ENCODE measurements at places on chromosomes 5 and 9. TPM values are rescaled to one million over a fixed set of nuclear protein-coding genes. Genes with fewer than 3 reads are reported as not detected.

Gene ZNF883
- total RNA-seq = 3.6 TPM

Gene SHISAL2B
- not detected for total RNA-seq

Gene PRRX2
- 16.5 TPM for total RNA-seq

Gene PCDHGC4
- 0.10 TPM for total RNA-seq

Gene OR1Q1
- not detected for total RNA-seq

Gene ELOVL7
- 10.4 TPM for total RNA-seq

Gene PAPPA
- total RNA-seq = 0.39 TPM

Gene SMIM27
- total RNA-seq = 7.3 TPM

Gene BRD3OS
- total RNA-seq = 23.1 TPM

Gene IL31RA
- total RNA-seq = 7.6 TPM

Gene TMC1
- not detected for total RNA-seq

Gene AQP7
- total RNA-seq = 0.97 TPM

Gene NFIB
- total RNA-seq = 11.3 TPM

Gene ADAMTS12
- 14.7 TPM for total RNA-seq

Gene STPG3
- total RNA-seq = not detected

Gene PCDHB5
- 1.0 TPM for total RNA-seq

Gene THBS4
- total RNA-seq = 0.43 TPM

Gene SETX
- total RNA-seq = 13.4 TPM

Gene HTR4
- not detected for total RNA-seq

Gene PCDHAC2
- 1.5 TPM for total RNA-seq

Gene CAMSAP1
- 13.5 TPM for total RNA-seq

Gene NMUR2
- not detected for total RNA-seq

Gene KDM3B
- total RNA-seq = 49.0 TPM

Gene MATR3
- 248 TPM for total RNA-seq

Gene PKD2L2
- not detected for total RNA-seq

Gene DBH
- not detected for total RNA-seq

Gene SPATA9
- total RNA-seq = not detected

Gene HDAC3
- 76.5 TPM for total RNA-seq

Gene CCNB1
- 513 TPM for total RNA-seq

Gene CARD6
- total RNA-seq = 8.3 TPM

Gene MYORG
- 1.9 TPM for total RNA-seq

Gene SPINK7
- not detected for total RNA-seq

Gene NUDT12
- 15.9 TPM for total RNA-seq

Gene LECT2
- not detected for total RNA-seq

Gene GARIN3
- total RNA-seq = not detected

All from H4 (cell line).